ENCODE measurements at places on chromosomes 2 and 18. TPM values are rescaled to one million over a fixed set of nuclear protein-coding genes. Genes with fewer than 3 reads are reported as not detected.

Gene BUB1
- 57.4 TPM for total RNA-seq

Gene RALBP1
- 64.3 TPM for total RNA-seq

Gene CHRNA1
- not detected for total RNA-seq

Gene GPR45
- total RNA-seq: not detected

Gene FAM228B
- total RNA-seq: 11.3 TPM

Gene ZBTB7C
- not detected for total RNA-seq
